ENCODE measurements at places on chromosomes 2 and 18. TPM values are rescaled to one million over a fixed set of nuclear protein-coding genes. Genes with fewer than 3 reads are reported as not detected.

DNA sequence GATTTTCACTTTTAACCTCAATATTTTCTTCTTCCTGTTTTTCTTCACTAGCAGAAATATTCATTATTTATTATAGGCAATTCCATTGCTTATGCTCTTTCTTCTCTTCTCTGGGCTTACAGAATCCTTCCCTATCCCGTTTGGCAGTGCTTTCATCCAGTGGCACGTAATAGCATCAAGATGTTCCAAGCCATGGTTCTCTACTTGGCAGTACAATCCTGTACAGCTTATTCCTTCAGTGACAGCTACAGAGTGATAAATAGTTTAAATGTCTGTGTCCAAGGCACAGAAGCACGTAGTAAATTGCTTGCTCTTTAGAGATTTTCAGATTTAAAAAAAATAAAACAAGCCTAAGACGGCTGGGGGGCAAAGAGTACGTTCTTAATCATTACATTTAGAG lies 1964.3 kb downstream of the SUCLG1 start:
- no peak for DNase-seq

GRCh38 chr18:2627821-2628276 lies 27.7 kb upstream of the SMCHD1 start:
- peak; percentile 39 for DNase-seq

GRCh38 chr18:48293954-48294898 lies 115.0 kb downstream of the ZBTB7C start:
- DNase-seq = peak; percentile 65

DNA sequence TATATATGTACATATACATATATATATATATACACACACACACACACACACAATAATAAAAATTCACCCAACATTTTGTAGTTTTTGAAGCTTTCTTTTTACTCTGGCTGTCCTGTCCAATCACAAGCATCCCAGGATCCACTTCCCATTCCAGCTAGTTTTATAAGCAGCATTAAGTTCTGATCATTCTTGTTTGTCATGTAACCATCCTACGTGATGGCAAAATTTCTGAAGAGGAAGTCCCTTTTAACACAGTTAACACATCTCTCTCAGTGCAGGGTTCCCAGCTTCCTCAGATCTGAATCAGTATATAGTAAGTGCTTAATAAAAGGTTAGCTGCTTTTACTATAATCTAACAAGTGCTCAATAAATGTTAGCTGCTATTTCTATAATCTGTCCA lies 26.4 kb downstream of the MYOM1 start:
- DNase-seq = no peak

IL1A gene
- not detected for total RNA-seq

DNA sequence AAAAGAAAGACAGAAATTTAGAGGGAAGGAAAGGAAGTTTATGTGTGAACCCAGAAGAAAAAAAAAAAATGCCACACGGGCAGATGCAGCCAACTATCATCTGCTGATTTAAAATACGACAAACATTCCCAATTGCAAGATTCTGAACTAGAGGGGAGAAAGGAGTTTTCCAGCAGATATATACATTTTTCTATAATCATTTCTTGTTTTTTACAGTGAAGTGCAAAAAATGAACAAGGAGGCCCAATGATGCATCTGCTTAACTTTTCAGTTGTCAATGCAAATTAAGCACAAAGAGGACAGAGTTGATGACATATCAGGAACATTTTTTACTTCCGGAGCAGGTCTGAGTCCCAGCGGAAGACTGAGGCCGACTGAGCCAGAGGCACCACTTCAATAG lies 144.7 kb downstream of the MYCN start:
- no peak for DNase-seq

EPHA4 gene
- 17.4 TPM for total RNA-seq

DNA sequence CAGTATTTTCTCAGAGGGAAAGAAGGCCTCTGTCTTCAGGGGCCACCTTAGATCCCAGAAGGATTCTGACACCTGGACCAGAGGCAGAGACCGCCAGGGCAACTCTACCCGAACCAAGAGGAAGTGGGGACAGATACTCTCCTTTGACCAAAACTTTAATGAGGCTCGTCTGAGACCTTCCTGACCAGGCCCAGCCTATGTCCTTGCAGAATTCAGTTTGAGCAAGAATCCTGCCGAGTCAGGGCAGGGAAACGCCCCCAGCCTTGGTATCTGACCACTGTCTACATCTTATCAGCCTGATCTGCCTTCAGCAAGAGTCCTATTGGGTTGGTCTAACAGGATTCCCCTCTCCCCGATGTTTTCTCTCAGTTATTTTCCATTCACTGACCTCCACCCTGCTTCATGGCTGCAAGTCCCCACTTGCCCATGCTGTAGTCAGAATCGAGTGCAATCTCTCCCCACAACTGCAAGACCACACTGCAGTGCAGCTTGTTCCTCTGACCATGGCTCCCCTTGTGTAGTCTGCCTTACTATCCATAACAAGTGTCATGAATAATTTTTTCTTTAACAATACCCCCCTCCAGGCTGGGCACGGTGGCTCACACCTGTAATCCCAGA lies 95.0 kb downstream of the MSH2 start:
- no peak for DNase-seq

- no peak for DNase-seq
Measured at GRCh38 chr2:151569167-151569566, 159.5 kb downstream of the RIF1 start.

GRCh38 chr2:72824224-72824842 lies 1.5 kb downstream of the EXOC6B start:
- peak; percentile 56 for DNase-seq

CD8A gene
- not detected for total RNA-seq

- no peak for DNase-seq
Measured at GRCh38 chr2:68912111-68912510, 40.6 kb downstream of the GKN2 start.

GRCh38 chr2:173327421-173327820 lies 27.3 kb upstream of the CDCA7 start:
- no peak for DNase-seq

All from LHCN-M2 (cell line).